Activated T-helper 1 cell treated with anti-CD3 and anti-CD28 coated beads, Interleukin-2, amount 50 U/mL, for 16 hours (primary cell): ENCODE measurements at places on chromosomes 3 and 15.

DNA sequence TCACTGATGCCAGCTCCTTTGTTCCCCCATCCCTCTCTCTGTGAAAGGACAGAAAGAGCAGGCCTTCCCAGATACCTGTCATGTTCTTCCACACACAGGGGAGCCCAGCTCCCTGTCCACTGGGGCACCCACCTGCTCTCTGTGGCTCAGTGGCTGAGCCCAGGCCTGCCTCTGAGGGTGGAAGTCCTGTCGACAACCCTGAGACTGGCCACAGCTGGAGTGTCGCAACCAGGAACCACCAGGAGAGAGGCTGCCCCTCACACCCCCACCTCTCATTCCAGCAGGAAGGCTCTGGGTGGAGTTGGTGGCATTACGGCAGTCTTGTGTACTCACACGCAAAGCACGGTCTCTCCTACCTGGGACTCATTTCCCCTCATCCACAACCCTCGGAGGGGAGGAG lies 66.3 kb downstream of the MEGF11 start:
- DNase-seq = no peak

GRCh38 chr3:186413615-186414415 lies 51.8 kb upstream of the DGKG start:
- DNase-seq = no peak

DNA sequence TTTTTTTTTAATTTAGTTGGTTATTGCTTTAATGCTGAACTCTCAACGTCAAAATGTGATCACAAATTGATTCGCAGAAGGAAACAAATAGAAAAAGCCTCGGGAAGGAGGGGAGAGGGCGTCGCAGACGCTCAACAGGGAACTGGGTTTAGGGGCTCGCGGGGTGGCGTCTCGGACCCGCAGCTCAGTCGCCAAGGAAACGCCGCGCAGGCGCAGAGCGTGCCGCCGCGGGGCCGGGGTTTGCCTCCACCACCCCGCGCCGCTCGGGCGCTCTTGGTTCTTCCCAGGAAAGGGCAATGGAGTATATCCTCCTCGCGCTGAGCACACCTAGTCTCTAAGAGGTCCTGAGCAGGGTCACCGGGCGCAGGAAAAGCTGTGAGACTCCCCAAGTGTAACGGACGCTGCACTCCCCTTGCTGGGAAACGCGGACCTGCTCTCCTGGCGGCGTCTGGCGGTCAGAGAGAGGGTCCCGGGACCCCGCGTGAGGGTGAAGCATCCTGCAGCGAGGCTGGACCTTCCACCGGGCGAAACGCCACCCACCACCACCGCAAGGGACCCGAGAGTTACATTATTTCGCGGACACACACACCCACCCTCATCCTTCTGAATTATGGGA lies 753 bp downstream of the PLCH1 start:
- DNase-seq = peak; percentile 7

- no peak for DNase-seq
Observed at GRCh38 chr3:181757694-181758306, 46.1 kb downstream of the SOX2 start.

GRCh38 chr3:46946416-46946815 lies 30.1 kb downstream of the CCDC12 start:
- DNase-seq = no peak

- no peak for DNase-seq
Observed at GRCh38 chr3:65915477-65915876, 123.2 kb downstream of the MAGI1 start.

- no peak for DNase-seq
Observed at GRCh38 chr15:37130356-37130755, 30.0 kb upstream of the MEIS2 start.

- peak; percentile 57 for DNase-seq
Observed at GRCh38 chr15:66862940-66863335, 160.9 kb downstream of the SMAD6 start.

DNA sequence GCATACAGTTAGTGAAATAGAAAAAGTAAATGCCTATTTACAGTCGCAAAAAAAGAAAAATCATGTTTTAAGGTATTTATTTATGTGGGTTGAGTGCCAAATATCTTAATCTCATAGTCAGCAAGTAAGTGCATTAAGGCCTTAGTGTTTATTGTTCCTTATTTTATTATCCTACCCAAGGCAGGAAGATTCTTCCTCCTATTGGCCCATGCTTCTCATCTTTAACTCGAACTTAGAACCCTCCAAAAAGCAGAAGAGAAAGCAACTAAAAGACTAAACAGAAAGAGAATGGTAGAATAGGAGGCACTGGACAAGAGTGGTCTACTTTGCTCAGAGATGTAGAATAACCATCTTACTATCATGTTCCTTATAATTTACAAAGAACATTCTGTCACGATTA lies 7.5 kb downstream of the RFX7 start:
- DNase-seq = no peak

DNA sequence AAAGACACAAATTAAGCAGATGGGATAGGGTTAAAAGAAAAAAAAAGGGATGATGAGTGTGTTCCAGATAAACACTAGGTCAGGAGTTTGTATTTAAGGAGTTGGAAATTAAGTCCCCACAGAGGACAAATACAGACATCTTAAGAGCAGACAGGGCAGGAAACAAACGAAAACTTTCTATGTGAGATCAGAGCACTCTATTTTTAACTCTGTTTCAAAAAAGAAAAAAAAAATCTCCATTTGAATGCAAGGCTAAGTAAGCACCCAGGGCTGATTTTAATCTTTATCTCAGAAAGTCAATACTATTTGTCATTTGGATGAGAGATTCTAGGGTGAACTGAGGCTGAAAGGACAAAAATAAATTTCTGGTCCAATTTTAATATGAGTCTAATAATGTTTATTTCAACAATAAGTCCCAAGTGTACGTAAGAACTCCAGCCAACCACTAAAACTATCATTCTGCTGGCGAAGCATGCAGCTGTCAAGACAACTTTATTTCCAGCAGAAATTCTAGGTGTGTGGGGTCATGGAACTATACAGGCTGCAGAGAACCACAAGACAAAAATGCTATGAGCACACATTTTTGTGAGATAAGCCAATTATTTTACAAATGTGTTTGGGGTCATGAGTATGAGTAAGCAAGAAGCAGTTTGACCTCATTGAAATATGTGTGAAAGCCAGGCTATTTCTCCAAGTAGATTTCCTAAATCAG lies 186.1 kb downstream of the FMN1 start:
- no peak for DNase-seq

GRCh38 chr3:74491874-74492273 lies 122.6 kb downstream of the CNTN3 start:
- DNase-seq = no peak

GRCh38 chr3:10474847-10475246 lies 30.5 kb downstream of the ATP2B2 start:
- DNase-seq = no peak

GRCh38 chr3:133162265-133162664 lies 124.1 kb downstream of the TMEM108 start:
- no peak for DNase-seq

GRCh38 chr15:38005953-38006808 lies 71.7 kb downstream of the TMCO5A start:
- no peak for DNase-seq

- DNase-seq = no peak
Observed at GRCh38 chr3:181264486-181264885, 274.9 kb upstream of the DNAJC19 start.

- no peak for DNase-seq
Observed at GRCh38 chr3:49351521-49352011, 6.6 kb downstream of the GPX1 start.

- no peak for DNase-seq
Observed at GRCh38 chr3:66038726-66039589, at the start of gene MAGI1. Gene MAGI1, minus strand, starts transcription at chr3:66038918. Its CDS starts 610 bp downstream, at chr3:66038308.
